ENCODE measurements at places on chromosomes 11 and 22. TPM values are rescaled to one million over a fixed set of nuclear protein-coding genes. Genes with fewer than 3 reads are reported as not detected.

The RIMBP3C gene
- total RNA-seq: 0.11 TPM

The APLP2 gene
- 717 TPM for total RNA-seq

The NRXN2 gene
- total RNA-seq: 0.55 TPM

The UPK3A gene
- total RNA-seq: not detected

The SMIM35 gene
- total RNA-seq: not detected

The CHADL gene
- total RNA-seq: 1.4 TPM

The ZC3H7B gene
- 44.1 TPM for total RNA-seq

The SULT4A1 gene
- not detected for total RNA-seq

The HDHD5 gene
- 41.7 TPM for total RNA-seq

The PLA2G3 gene
- 0.33 TPM for total RNA-seq

The L3MBTL2 gene
- total RNA-seq: 28.9 TPM

The KDM4D gene
- 1.4 TPM for total RNA-seq

The ALDH3B2 gene
- total RNA-seq: not detected

The KCNJ1 gene
- under 0.01 TPM for total RNA-seq

The PAX6 gene
- total RNA-seq: not detected

The MAFF gene
- total RNA-seq: 43.5 TPM

The TSSK2 gene
- total RNA-seq: not detected

The CBX7 gene
- total RNA-seq: 6.2 TPM

The OR56A1 gene
- not detected for total RNA-seq

The POTEH gene
- not detected for total RNA-seq

The SLC22A6 gene
- not detected for total RNA-seq

The PRDM11 gene
- 2.9 TPM for total RNA-seq

The BAIAP2L2 gene
- 7.2 TPM for total RNA-seq

The CCDC34 gene
- 4.7 TPM for total RNA-seq

The ABCG4 gene
- total RNA-seq: under 0.01 TPM

The SERPIND1 gene
- not detected for total RNA-seq

The TMEM25 gene
- total RNA-seq: 13.0 TPM

The OR5B3 gene
- total RNA-seq: not detected

The WNT7B gene
- total RNA-seq: 0.33 TPM

The FAM76B gene
- 36.1 TPM for total RNA-seq

The NUP160 gene
- 31.9 TPM for total RNA-seq

The CNTF gene
- 3.3 TPM for total RNA-seq

The APOC3 gene
- total RNA-seq: not detected

The SYNGR1 gene
- 8.1 TPM for total RNA-seq

The C11orf91 gene
- not detected for total RNA-seq

Data from uterine smooth muscle cell (primary cell).